Left renal cortex interstitium (tissue), 4 donors: ENCODE measurements at places on chromosomes 6 and 20. TPM values are rescaled to one million over a fixed set of nuclear protein-coding genes. Genes with fewer than 3 reads are reported as not detected.

Gene WFDC10B
- polyA plus RNA-seq = not detected

GRCh38 chr20:46118481-46119020, 437 bp downstream of the CD40 start:
- DNase-seq = no peak

DNA sequence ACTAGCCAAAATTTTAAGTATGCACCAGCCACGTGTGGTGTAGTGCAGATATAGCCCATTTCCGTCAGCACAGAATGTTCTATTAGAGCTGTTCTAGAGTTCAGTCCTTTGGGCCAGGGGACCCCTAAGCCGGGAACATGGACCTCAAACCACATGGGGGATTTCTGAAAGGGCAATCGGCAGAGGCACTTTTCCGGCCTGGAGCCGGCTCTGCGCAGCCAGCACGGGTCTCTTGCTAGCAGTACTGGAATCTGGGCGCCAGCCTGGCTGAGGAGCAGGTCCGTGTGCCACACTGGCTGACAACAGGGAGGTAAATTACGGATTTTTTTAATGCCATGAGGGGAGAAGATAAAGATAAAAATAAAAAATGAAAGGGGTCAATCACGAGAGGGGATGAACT, 120.5 kb downstream of the SULF2 start:
- no peak for DNase-seq

- no peak for DNase-seq
Observed at GRCh38 chr6:129643968-129644367, 66.0 kb downstream of the ARHGAP18 start.

Gene TUBB
- polyA plus RNA-seq = 1,330 TPM

DNA sequence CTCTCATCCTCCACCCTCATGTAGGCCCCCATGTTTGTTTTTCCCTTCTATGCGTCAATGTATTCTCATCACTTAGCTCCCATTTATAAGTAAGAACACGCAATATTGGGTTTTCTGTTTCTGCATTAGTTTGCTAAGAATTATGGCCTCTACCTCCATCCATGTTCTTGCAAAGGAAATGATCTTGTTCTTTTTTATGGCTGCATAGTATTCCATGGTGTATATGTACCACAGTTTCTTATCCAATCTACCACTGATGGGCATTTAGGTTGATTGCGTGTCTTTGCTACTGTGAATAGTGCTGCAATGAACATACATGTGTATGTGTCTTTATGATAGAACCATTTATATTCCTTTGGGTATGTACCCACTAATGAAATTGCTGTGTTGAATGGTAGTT, 200.0 kb downstream of the ADGRG6 start:
- no peak for DNase-seq

DNA sequence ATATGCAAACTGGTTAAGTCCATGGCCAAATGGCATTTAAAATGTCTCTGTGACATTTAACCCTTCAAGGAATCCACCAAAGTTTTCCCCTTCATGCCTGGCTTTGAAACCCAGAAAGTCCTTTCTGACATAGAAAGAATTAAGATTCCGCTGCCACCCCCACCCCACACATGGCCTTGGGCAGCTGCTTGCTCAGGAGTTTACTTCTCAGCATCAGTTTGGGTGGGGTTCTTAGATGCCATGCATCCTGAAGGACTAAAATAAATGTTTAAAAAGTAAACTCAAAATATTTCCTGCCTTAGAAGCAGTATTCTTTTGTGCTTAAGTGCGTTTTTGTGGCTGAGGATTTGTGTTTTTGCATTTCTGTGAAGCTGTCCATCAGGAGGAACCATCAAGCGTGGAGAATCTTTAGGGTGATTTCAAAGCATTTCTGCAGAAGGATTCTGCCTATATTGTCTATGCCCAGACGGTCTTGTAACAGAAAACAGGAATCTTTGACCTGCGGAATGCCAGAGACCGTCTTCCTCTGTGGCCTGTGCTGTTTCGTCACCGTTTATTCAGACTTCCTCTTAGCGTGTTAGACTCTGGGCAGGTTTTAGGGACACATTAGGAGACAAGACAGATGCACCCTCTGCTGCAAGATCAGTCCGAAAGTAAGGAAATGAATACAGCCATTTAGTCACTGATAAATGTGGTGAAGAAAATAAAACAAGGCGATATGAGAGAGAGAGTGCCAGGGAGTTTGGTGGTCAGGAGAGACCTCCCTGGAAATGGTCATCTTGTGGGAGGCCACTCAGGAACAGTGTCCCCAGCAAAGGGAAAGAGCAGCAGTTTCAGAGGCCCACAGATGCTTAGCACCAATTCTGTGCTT, 6.2 kb downstream of the DUSP22 start:
- DNase-seq = no peak

- DNase-seq = no peak
Observed at GRCh38 chr6:46948699-46949098, 27.0 kb upstream of the ADGRF5 start.

GRCh38 chr6:105091140-105091829, 88.5 kb downstream of the POPDC3 start:
- DNase-seq = no peak

DNA sequence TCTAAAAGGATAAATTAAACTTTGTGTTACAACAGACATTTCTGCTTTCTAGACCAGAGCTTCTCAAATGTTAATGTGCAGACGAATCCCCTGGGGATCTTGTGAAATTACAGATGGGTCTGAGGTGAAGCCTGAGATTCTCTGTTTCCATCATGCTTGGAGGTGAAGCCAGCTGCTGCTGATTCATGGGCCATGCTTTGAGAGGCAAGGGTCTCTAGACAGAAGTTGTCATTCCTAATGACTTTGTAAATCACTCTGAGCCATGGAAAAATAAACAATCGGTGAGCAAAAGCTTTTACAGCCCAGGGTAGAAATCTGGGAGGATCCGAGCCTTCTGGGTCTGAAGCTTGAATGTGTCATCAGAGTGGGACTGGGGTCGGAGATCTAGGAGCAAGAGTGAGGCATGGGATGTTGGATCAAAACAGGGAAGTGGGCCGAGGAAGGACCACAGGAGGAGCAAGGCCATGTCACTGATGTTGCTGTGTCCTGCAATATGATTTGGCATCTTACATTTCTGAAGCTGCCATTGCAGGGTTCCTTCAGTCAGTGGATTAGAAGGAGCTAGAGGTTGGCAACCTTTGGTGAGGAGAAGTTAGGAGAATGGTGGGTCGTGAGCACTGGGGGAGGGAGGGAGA, 77.3 kb downstream of the TRMT11 start:
- DNase-seq = no peak

GRCh38 chr6:144160431-144161005, 10.2 kb downstream of the STX11 start:
- DNase-seq = no peak

- no peak for DNase-seq
Observed at GRCh38 chr20:59598625-59599310, 5.6 kb upstream of the PHACTR3 start.

- DNase-seq = no peak
Observed at GRCh38 chr6:35215665-35216411, 2.1 kb downstream of the SCUBE3 start.

- peak; percentile 79 for DNase-seq
Observed at GRCh38 chr6:108848116-108848868, at the start of gene ARMC2. TSS of gene ARMC2 (plus strand) at chr6:108848422. CDS start at chr6:108854268, 5,846 bp downstream.

- DNase-seq = no peak
Observed at GRCh38 chr20:33995053-33995831, 1.5 kb downstream of the RALY start.

- DNase-seq = no peak
Observed at GRCh38 chr6:35719830-35720733, 16.8 kb upstream of the ARMC12 start.

- no peak for DNase-seq
Observed at GRCh38 chr20:17823409-17824144, 123.8 kb downstream of the BANF2 start.

Gene CST5
- polyA plus RNA-seq = 0.70 TPM

GRCh38 chr6:14828201-14828611, 417.7 kb upstream of the JARID2 start:
- DNase-seq = no peak

Gene TNFRSF6B
- 1.6 TPM for polyA plus RNA-seq

GRCh38 chr6:15048367-15048766, 197.5 kb upstream of the JARID2 start:
- DNase-seq = no peak

DNA sequence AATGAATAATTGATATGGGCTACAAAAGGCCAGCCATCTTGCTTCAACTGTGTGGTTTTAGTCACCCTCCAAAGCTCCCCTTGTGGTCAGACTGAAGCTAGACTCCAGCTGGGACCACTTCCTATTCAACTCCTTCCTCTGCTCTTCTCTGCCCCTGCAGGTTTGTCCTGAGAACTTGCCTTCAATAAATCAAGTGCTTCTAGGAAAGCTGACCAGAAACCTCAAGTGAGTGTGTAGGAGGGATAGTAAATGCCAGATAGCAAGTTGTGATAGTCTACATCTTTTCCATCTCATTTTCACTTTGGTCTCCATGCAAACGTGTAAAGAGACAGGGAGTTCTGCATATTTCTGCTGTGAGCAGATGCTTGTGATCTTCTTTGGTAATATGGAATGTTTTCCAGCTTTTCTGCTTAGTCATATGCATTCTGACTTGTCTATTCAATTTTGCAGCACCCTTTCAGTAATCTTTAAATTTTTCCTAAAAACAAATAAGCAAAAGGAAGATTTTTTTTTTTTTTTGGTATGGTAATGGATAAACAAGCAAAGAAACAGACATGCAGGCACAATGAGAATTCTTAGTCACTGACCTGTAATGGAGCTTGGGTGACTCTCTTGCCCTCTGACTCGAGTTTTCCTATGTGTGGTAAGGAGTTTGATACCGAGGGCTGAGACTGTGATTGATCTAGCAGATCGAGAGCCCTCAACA, 201.3 kb upstream of the BTBD3 start:
- no peak for DNase-seq

GRCh38 chr6:155158030-155158843, 105.6 kb upstream of the CLDN20 start:
- DNase-seq = no peak

GRCh38 chr6:68317366-68317765, 317.7 kb upstream of the ADGRB3 start:
- no peak for DNase-seq

Gene SLC22A1
- polyA plus RNA-seq = 0.66 TPM

- DNase-seq = no peak
Observed at GRCh38 chr6:167532410-167533288, 207.8 kb downstream of the TTLL2 start.

DNA sequence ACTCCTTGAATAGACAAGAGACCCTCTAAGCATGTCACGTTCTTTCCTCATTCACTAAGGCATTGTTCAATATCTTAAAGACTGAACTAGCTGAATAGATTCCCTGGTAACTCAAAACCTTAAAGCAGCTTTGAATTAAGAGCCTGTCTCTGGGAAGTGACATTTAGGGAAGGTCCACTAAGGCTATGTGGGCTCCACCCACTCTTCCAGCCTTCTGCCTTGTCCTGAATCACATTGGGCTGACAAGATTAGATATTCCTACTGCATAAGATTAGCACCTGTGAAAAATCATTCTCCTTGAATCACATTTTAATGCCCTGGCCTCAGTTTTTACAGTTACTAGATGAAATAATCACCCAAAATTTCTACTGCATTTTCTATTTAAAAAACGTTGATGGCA, 36.3 kb downstream of the CLIC5 start:
- no peak for DNase-seq

Gene NRSN1
- 0.88 TPM for polyA plus RNA-seq

GRCh38 chr6:50993941-50994720, 175.5 kb downstream of the TFAP2B start:
- DNase-seq = no peak

DNA sequence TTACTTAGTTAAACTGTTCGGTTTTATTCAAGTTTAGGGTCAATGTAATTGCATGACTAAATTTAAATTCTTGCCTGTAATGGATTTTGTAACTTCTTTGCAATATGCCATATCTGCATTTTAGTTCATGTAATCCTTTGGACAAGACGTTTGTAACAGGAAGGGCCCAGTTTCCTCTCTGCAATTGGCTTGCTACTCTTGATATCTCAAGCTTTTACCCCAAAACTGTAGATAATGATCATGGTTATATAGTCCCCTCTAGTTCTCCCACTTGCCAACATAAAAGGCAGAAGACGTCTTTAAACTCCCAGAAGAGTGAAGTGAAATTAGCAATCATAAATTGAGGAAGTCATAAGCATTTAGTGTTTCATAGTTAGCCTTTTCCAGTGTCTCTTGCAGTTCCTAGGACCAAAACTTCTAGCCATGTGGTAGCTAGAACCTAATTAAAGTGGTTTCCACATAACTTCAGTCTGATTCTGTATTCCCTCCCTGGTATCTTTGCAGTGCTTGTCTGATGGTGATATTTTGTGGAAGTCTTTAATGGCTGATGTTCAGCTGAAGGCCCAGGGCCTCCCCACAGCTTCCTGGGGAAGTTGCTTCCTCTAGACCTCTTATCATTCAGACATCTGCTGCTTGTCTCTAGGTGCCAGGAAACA, 117.8 kb upstream of the SUPT3H start:
- DNase-seq = no peak

DNA sequence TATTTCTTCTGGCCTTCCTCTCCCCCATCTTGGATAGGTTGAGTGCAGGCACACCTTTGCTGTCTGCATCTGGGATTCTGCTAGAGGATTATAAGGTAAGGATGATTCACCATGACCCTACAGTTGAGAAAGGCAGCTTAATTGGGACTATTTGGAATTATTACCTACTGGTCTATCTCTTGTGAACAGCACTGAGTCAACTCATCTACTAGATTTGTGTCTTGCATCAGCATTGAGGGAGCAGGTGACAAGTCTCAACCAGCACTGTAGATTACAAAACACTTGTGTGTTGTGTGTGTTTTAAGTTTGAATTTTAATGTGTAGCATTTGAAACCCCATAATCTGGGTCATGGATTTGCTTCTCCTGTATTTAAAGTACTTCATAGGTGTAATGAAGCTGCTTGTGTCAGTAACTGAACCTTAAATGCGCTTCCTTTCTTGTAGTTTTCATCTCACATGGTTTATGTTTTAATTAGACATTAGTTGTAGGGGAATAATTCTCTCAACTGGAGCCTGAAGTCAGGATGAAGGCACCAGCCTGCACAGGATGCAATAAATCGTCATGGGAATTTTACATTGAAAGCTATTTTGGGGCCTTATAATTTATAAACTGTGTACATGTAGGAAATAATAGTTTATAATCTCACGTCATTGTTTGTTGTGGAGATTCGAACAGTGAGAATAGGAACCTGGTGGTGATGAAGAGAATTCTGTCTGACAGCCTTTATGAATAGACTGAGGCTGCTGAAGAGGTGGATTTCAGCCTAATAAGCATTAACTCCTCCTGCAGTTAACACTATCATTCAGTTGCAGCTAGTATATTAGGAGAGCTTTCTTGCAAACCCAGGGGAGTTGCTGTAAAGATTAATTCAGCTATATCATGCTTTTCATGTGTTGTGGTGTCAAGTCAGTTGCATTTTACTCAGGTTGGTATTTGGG, 125.1 kb downstream of the JARID2 start:
- DNase-seq = no peak

Gene C6orf118
- polyA plus RNA-seq = 3.4 TPM
